ENCODE measurements at places on chromosomes 12 and 14. TPM values are rescaled to one million over a fixed set of nuclear protein-coding genes. Genes with fewer than 3 reads are reported as not detected.

The STYK1 gene
- total RNA-seq, result 5.1 TPM

The INSM2 gene
- total RNA-seq, result not detected

The COCH gene
- total RNA-seq, result 3.9 TPM

The ANO2 gene
- not detected for total RNA-seq

The MANSC4 gene
- not detected for total RNA-seq

The G2E3 gene
- total RNA-seq, result 14.9 TPM

Measured in tracheal epithelial cell (primary cell).